ENCODE measurements at places on chromosomes 2 and 18.
A peak's percentile ranks its signal among the peaks of the same experiment; 100 is the strongest.

DNA sequence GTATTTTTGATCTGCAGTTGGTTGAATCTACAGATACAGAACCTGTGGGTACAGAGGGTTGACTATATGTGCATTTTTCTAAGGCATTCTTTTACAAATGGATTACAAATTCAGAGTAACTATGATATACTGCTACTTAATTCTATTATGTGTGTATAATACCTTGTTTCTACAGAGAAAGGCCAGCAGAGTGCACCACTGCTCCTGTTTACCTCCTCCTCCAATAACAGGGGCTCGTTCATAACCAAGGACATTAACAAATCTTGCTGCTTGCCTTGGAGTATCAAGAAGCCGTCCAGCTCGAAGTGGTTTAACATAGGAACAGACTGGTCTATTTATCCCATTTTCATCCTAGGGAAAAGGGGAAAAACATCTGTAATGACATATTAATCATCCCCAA is 16.4 kb downstream of the CEP76 start:
- no peak for DNase-seq

DNA sequence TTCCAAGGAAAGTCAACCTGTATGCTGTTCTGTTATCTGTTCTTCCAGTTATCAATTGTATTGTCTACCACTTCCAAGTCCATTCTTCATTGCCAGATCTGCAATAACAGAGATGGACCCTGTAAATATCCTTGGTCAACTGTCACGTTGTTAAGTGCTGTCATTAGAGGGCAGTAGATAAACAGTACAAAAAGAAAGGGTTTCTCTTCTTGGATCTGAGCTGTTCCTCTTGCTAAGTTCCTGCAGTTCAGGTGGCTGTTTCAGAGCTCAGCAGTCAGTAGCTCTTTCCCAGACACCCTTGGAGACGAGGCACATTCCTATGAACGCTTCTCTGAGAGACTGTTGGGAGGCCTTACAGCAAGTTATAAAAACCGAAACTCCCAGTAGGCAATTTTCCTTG is 957.1 kb upstream of the CHAC2 start:
- DNase-seq, result no peak

GRCh38 chr2:239965318-239965717 is 59.8 kb downstream of the NDUFA10 start:
- DNase-seq, result no peak

DNA sequence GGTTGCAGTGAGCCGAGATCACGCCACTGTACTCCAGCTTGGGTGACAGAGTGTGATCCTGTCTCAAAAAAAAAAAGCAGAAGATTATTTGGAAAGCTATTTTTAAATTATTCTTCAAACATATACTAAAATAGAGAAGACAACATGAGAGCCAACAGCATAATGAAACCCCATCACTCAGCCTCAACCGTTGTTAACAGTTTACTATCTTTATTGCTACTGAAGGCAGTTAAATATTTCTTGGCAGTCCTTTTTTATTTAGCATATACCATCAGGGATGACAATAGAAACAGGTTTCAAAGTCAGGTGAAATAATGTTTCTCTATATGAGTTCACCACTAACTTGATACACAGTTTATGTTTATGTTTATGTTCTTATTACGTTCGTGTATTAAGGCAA is 157.2 kb downstream of the NEDD4L start:
- no peak for DNase-seq

- no peak for DNase-seq
Observed at GRCh38 chr2:238513346-238513745, 86.6 kb downstream of the ASB1 start.

- no peak for DNase-seq
Observed at GRCh38 chr2:147524912-147525311, 319.9 kb upstream of the ACVR2A start.

DNA sequence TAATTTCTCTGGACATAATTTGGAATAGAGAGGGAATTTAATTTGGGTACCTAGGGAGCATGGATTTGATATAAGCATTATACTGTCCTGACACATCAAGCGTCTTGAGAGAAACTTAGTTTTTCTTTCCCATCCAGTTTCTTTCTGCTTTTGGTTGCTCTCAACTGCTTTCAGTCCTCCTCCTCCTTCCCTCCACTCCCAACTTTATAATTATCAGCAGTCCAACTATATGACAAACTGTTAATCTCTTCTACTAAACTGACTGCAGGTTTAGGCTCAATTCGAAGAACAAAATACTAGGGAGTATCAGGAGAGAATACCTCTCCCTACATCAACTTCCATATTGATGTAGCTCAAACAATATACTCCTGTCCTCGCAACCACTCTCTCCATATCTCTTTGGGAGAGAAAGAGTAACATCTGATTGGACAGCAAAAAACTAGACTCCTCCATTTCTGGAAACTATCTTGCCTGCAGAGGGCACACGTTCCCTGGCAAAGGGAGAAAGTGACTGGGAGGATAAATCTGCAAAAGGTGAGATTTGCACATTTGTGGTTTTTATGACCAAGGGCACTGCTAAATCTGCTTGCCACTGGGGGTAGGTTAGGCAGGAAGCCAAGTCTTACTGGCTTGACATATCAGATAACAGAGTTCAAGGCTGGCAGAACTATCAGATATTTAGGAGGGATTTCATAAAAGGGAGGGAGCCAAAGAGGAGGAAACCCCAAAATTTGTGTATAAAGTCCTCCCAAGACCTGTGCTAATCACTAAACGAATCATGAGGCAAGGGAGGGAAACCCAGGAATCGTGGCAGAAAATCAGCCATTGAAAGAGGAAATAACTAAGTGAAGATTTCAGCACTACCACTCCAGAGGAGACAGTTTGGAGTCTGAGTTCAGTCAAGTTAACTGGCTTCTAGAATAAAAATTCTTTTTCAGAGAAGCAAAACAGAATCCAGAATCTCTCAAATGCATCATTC is 40.0 kb downstream of the ICA1L start:
- DNase-seq, result peak; percentile 61

DNA sequence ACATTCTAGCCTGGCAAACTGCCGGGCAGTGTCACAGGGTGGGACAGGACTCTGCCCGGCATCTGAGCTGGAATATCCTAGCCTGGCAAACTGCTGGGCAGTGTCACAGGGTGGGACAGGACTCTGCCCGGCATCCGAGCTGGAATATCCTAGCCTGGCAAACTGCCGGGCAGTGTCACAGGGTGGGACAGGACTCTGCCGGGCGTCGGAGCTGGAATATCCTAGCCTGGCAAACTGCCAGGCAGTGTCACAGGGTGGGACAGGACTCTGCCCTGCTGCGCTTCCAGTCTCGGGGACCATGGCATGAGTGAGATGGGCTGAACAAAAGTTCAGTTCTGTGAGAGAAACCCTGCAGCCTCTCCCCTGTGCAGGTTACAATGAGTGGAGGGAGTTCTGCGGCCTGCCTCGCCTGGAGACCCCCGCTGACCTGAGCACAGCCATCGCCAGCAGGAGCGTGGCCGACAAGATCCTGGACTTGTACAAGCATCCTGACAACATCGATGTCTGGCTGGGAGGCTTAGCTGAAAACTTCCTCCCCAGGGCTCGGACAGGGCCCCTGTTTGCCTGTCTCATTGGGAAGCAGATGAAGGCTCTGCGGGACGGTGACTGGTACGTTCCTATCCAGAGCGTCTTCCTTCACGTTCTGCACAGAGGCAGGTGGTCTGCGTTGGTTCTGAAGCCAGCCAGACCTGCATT is 80.3 kb downstream of the TPO start:
- no peak for DNase-seq

DNA sequence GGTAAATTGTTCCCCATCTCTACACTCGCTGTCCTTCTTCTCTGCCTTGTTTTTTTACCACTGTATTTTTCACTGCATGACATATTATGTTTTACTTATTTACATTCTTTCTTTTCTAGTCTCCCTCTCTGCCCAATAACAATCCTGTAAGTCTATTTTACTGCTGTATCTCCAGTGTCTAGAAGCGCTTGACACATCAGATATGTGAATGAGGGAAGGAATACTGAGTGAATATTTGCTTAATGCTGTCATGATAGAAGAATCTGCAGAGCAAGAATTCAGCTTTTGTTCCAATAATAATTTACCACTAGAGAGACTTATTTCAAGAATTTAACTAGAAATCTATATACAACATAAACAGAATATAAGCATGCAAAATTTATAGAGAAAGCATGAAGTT is 99.5 kb downstream of the GALNT13 start:
- no peak for DNase-seq
